Stimulated activated CD8-positive, alpha-beta memory T cell treated with anti-CD3 and anti-CD28 coated beads, Interleukin-7, amount 100 ng/mL, for 4 hours (primary cell): ENCODE measurements at places on chromosomes 3 and 15.
A peak's percentile ranks its signal among the peaks of the same experiment; 100 is the strongest.

DNA sequence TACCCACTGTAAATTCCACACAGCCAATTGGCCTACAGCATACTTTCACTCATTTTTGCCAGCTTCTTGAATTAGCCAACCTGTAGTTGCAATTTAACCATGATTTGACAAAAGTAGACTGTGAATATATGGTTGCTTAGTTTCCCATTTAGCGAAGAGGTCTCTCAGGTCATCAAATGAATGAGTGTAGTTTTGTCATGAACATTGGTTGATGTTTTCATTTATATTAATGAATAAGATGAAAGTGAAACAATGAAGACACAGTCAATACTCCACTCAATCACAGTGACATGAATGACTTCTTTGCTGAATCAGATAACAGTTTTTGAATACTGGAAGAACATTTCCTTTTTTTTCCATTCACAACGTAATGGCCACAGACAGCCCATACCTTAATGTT is 15.3 kb upstream of the FAM3D start:
- DNase-seq = no peak

DNA sequence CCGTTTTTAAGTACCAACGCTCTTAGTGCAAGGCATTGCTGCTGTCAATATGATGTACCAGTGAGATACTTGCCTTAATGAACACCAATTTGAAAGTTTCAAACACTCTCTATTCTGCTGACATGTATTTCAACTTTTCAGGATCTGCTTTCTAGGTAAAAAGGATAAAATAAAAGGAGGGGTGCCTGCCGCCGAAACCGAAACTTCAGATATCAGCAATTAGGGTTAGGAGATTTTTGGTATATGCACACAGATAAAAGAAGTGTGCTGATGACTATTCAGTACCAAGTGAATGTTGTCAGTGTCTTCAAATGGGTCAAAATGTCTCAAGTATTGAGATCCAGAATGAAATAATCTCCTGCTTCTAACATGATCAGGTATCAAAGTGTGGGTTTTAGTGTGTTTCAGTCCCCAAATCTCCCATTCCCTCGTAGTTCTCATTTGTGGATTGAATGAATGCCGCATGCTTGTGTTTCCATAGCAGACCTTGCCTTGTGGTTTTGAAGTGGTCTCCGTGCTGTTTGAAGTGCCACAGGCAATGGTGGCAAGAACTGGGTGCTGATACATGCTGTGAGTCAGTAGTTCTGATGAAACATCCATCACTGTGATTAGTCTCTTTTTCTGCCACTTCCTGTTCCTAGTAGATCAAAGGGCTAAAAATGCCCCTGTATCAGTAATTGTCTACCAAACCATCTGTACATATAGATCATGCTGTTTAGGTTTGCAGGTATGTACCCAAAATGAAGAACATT is 22.5 kb downstream of the CHST14 start:
- peak; percentile 60 for DNase-seq

DNA sequence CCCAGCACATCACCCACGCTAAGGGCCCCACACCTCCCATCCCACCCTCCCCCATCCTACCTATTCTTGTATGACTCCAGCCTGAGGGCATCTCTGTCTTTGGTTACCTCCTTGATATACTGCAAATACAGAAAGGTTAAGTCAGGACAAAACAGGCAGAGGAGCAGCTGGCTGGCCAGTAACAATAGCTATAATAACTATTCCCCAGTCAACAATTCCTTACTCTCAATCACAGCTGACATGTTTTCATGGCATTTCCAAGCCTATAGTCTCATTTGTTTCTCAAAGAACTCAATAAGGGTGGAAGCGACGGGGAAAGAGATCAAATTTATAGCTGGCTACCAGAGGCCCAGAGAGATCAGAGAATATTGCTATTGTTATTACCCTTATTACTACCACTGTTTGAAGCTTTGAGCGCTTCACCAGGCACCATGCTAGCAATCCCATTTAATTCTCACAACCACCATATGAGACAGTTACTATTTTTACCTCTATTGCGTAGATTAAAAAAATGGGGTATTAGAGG is 93.0 kb upstream of the C2CD4B start:
- DNase-seq = no peak

DNA sequence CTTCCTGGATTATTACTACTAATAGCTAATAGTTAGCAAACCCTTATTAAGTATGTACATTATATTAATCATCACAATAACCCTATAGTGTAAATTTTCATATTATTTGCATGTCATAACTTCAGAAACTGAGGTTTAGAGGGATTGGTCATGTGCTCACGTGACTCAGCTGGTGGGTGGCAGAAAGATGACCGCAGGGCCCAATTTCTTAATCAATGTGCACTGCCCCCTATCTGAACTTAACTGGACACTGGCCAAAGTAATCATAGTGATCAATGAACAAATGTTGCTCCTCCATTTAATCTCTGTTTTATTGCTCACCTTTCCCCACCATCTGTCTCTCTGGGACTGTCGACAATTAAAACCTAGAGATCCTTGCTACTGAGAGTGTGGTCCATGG is 52.2 kb downstream of the PLD1 start:
- DNase-seq = no peak

- no peak for DNase-seq
Measured at GRCh38 chr3:190517687-190518086, 3.8 kb downstream of the IL1RAP start.

GRCh38 chr3:19891740-19892139 is 42.3 kb downstream of the EFHB start:
- DNase-seq = no peak

GRCh38 chr3:149967086-149967685 is 3.5 kb downstream of the PFN2 start:
- no peak for DNase-seq

DNA sequence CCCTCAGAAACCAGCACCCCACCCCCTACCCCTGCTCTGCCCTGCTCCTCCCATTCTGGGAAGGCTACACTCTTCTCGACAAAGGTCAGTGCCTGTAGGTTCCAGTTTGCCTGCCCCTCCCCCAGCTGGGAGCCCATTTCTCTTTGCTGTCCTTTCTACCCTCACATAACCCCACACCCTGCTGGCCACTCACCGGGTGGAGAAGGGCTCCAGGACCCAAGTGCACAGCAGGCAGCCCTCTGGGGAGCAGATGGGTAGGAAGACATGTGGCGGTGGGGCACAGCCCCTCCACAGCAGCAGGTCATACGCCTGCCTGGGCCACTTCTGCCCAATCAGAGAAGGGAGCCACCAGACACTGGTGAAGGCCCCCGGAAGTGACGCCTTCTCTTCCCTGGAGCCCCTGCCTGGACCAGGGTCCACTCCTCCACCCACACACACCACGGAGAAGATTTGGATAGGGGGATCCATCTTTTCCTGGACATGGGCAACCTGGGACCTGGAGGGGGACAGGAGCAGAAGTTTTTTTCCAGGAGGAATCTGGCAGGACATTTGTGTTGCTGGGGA is at the start of gene THPO:
THPO (minus strand) TSS at position 326 of the 564 bp plus-strand sequence. CDS start 1,948 bp downstream, outside the sequence.
- no peak for DNase-seq

- no peak for DNase-seq
Measured at GRCh38 chr3:197576838-197577237, 21.1 kb upstream of the BDH1 start.

DNA sequence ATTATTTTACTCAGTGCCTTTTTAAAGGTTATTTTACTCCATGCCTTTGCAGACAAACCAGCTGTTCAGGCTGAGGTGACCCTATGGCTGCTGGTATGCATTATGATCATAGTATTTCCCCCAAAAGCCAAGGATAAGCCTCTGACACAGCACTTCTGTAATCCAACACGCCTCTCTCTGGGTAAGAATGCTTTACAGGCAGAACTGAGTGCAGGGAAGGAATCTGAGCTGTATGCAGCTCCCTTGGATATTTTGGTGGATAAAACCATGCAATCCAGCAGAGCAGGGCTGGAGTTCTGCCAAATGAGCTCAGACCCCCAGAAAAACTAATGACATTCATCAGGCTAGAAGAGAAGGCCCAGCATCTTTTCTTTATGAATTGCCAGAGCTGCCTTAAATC is 11.7 kb upstream of the MAP1A start:
- DNase-seq = no peak

- DNase-seq = no peak
Measured at GRCh38 chr3:30934208-30934550, 39.7 kb upstream of the GADL1 start.

DNA sequence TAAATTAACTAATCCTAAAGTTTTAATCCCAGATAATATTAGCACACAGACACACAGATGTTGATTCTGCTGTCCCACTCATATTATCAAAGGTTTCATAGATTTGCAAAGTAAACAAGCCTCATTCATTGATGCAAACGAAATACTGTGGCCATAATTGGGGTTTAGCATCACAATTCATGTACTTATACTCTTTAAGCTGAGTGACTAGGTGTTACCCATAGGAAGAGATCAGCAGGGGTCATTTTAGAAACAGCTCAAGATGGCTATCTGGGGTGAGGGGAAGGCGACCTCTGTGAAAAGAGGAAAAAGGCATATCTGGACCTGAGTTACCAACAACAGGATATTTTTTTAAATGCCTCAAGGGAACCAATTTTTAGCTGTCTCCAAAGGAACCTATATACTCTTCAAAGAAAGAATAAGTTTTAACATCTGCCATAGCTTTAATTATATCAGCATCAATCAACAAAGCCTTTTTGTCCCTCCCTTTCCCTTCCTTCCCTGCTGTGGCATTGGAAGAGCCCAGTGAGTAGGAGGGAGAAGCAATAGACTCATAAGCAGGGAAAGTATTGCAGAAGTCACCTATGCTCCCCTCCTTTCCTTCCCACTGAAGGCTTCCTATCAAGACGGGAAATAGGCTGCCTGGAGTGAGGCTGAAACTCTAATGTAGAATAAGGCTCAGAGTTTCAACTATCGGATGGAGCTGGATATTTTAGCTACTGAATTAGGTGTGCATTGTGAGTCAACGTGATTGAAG is 553.4 kb downstream of the ZIC1 start:
- DNase-seq = no peak

- DNase-seq = no peak
Measured at GRCh38 chr3:98513091-98513511, 9.6 kb downstream of the CLDND1 start.

DNA sequence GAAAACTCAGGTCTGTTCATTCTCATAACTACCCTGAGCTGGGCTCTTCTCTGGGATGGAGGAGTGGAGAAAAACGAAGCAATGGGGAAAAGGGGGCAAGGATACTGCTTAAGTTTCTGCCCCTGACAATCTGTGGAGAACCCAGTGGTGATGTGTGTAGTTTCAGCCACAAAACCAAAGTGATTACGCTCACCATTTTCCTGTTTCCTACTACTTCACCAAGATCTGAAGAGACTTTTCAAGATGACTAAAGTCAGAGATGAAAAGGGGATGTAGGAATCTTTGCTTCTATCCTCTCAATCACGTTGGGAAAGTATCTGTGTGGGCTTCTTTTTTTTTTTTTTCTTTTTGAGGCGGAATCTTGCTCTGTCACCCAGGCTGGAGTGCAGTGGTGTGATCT is 8.3 kb upstream of the UBE2E1 start:
- DNase-seq = no peak

DNA sequence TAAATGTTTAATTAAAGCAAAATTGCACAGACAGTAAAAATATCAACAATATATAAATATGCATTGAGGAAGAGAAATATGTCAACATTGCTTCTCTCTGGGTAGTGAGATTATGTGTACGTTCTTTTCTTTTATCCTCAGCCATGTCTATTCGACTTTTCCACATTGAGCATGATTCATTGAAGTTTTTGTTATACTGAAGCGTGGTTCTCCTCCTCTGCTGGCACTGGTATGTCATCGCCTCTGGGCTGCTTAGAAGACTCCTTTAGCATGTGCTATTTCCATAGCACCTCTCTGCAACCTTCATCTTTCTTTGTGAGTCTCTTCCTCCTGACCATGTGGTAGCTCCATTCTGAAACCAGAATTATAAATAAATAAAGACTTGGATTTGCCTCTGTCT is 65.8 kb upstream of the AKAP13 start:
- no peak for DNase-seq

GRCh38 chr3:122986693-122987179 is 40.8 kb downstream of the SEMA5B start:
- no peak for DNase-seq

DNA sequence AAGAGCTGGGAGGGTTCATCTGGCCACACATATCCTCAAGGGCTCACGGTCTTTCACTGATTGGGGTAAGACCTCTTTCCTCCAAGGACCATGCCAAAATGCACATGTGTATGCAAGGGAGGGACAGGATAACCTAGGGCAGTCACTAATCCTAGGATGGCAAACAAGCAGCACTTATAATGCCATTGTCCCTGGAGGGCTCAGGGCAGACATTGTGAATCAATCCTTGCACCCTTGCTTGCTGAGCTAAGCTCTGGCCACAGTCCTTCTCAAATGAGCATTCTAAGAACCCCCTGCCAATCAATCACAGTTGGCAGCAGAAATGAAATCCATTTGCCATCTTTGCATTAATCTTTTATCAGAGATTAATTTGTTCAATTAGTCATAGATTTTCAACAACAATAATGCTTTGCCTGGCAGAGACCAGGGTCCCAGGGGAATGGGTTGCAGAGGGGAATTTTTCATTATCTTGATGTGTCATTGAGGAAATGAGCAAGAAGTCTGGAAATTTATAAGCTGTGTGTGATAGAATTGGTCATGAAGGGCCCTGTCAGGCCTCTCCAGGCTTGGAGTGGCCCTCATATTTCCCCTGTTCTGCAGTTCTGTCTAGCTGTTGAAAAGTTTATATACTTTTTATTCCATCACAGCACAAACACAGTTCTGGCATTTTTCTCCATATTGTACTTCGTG is 57.2 kb upstream of the KY start:
- DNase-seq = no peak

DNA sequence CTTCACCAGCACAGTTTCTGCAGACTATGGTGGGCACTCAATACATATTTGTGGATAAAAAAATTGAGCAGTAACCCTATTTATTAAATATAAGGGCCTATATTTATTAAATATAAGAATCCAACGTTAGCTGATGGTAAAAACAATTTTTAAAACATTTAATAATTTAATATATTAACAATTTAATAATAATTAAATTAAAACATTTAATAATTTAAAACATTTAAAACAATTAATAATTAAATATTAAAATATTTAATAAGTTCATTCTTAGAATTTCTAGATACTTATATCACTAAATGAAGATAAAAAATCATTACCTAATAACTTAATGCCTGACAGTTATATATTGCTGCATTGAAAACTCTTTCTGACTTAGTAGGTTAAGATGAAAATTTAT is 880.2 kb upstream of the EPHA6 start:
- no peak for DNase-seq

- DNase-seq = no peak
Measured at GRCh38 chr3:172034786-172035685, 4.3 kb upstream of the FNDC3B start.

DNA sequence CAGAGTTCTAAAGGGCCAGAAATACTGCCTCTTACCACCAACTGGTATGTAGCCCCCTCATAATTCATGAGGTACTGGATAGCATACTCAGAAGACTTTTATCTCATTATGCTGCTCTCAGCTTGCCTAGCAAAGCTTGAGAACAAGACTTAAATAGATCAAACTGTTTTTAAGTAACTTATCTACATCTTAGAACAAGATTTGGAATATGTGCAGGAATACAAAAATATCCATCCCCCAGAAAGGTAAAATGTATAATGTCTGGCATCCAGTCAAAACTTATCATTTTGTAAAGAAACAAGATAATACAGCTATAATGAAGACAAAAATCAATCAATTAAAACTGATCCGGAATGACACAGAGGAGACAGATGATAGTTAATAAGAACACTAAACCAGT is 400.4 kb upstream of the TGFBR2 start:
- DNase-seq = no peak

- DNase-seq = no peak
Measured at GRCh38 chr15:93865586-93865985, 365.8 kb upstream of the MCTP2 start.

- DNase-seq = no peak
Measured at GRCh38 chr3:58357402-58357801, 24.7 kb downstream of the PXK start.
